ENCODE measurements at places on chromosomes 6 and 20.

DNA sequence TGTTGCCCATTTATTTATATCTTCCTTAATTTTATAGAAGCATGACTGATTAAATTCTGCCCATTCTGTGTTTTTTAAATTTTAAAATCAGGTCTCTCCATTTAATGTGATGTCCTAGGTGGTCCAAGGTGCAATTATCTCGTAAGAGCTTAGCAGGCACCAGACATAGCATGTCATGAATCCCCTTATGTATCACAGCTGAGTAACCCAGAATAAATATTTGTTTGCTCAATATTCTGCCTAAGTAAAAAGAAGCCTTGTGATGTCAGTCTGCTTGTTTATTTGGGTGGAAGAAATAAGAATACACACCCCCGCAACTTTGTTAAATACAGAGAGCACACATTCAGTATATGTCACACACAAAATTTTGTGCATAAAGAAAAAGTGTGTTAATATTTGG, 211.3 kb downstream of the FARS2 start:
- no peak for DNase-seq

DNA sequence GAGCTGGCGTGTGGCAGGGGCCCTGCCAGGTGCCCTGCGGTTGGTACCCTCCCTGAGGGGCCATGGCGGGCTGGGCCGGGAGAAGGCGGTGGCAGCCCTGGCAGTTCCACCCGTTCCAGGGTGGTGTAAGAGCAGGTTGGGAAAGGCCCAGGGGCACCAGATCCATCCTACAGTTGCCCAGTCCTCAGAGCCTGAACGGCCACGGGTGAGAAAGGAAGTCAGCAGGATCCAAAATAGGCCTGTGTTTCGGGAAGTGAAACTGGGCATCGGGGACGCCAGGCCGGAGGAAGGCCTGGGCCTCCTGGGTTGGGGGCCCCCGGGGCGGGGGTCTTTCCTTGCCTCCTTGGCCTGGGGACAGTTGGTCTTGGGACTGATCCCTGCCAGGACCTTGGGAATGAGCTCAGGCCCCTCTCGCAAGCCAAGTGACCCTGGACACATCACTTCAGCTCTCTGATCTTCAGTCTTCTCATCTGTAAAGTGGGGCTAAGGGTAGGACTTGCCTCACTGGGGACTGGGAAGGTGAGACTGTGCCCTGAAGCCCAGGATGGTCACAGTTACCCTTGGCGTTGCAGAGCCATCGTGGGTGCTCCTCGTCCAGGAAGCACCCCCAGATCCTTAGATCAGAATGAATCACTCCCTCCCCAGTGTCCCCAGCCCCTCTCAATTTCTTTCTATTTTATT, 18.1 kb upstream of the NOL4L start:
- DNase-seq: no peak

DNA sequence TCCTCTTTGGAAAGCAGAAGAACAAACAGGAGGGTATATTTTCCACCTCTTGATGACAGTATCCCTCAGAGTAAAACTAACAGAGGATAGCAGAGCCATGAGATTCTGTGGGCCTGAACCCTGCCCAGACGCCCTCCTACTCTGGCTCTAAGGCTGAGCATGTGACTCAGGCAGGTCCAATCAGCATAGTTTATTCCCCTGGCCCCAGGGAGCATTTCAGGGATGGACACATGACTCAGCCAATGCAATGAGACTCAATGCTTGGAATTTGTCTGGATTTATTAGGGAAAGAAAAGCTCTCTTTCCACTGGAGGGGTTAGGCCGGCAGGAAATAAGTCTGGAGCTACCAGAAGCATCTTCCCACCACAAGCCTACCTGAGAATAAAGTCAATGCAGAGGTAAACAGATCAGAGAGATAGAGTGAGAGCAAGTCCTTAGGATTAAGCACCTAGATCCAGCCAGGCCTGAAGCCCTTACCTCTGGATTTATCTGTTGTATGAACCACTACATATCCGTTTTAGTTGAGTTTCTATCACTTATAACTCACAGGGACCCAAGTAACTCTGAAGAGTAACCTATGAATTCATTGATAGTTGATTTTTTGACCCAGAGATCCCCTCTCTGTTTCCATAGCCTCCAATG, 68.2 kb upstream of the EYA2 start:
- DNase-seq: no peak

DNA sequence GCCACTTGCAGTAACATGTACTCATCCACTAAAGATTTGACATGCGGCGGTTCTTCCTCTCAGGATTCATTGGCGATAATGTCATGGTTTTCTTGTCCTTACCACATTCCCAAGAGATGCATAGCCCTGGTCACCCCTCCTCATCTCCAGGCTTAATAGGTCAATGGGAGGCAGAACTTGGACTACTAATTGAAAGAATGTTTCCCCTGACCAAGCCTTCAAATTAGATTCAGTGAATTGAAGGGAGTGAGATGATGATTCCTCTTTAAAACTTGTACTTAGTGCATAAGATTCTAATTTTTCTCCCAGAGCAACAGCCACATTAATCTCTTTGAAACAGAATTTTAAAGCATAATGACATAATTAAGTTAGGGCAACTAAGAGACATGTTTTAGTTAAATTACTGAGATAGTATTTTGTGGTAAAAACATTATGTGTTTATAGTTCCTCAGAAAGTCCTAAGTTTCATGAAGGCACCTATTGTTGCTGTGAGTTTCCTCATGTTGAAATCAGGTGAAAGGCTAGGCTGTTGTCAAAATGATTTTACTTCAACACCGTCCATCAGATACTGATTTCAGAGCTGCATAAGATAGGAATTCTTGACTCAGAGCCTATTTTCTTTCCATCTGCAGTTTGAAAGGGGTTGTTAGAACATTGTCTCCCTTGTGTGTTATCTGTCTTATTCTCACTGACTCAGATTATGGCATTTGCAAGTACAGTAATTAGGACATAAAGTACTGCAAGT, 48.5 kb downstream of the STK4 start:
- DNase-seq: no peak

GRCh38 chr20:62044631-62045030, 21.1 kb downstream of the TAF4 start:
- no peak for DNase-seq

- DNase-seq: no peak
Observed at GRCh38 chr20:53379014-53379832, 214.4 kb downstream of the ZNF217 start.

GRCh38 chr6:4446982-4447381, 311.6 kb upstream of the ECI2 start:
- no peak for DNase-seq
